ENCODE measurements at places on chromosomes 5 and 9. TPM values are rescaled to one million over a fixed set of nuclear protein-coding genes. Genes with fewer than 3 reads are reported as not detected.

DNA sequence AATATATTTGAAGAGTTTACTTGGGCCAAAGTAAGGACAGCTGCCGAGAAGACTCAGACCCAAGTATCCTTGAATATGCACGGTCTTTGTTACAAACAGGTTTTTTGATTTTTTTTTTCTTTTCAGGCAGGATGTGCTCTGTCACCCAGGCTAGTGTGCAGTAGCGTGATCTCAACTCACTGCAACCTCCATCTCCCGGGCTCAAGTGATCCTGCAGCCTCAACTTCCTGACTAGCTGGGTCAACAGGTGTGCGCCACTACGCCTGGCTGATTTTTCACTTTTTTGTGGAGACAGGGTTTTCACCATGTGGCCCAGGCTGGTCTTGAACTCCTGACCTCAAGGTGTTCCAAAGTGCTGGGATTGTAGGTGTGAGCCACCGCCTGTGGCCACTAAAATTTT, 27.4 kb downstream of the JMY start:
- no peak for DNase-seq

- DNase-seq = no peak
Observed at GRCh38 chr5:12522116-12522515, 617.9 kb upstream of the CTNND2 start.

The SPATA31D4 gene
- not detected for total RNA-seq

The FBP2 gene
- total RNA-seq = not detected

DNA sequence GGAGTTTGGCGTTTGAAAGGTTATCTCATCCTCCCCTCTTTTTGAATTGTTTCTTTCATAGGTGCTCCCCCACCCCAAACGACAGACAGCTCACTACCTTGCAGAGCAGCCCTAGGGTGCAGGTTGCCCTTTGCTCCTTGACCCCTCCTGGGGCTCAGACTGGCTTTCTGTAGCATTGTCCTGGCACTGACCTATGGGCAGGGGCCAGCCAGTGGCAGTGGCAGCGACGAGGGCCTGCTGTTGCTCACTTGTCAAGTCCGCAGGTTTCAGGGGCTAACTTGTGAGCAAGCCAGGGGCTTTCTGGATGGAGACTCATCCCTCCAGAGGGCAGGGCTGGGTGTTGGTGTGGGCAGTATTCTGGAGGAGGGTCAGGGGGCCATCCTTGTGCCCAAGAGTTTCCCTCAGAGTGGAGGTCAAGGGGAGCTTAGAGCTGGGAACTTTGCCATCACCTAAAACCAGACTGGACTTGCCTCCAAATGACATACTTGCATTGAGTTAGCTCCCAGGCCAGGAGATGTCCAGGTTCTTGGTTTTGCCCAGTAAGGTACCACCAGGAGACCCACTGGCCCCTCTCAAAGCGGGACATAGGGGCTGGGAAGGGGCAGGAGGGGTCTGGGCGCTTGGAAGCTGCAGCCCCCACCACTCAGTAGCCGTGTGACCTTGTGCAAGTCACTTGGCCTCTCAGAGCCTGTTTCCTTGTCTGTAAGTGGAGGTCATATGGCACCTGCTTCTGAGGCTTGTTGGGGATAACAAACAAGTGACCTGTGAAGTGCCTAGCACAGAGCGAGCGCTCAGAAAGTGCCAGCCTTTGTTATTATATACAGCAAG, 53.5 kb upstream of the CDKN2AIPNL start:
- DNase-seq = no peak

The LCN2 gene
- total RNA-seq = not detected

GRCh38 chr9:88544245-88544644, 9.3 kb downstream of the NXNL2 start:
- DNase-seq = no peak

The GRIN1 gene
- not detected for total RNA-seq

GRCh38 chr9:70340572-70340971, 73.9 kb downstream of the KLF9 start:
- peak; percentile 70 for DNase-seq

The N4BP3 gene
- total RNA-seq = 0.26 TPM

The SPATA31C1 gene
- not detected for total RNA-seq

DNA sequence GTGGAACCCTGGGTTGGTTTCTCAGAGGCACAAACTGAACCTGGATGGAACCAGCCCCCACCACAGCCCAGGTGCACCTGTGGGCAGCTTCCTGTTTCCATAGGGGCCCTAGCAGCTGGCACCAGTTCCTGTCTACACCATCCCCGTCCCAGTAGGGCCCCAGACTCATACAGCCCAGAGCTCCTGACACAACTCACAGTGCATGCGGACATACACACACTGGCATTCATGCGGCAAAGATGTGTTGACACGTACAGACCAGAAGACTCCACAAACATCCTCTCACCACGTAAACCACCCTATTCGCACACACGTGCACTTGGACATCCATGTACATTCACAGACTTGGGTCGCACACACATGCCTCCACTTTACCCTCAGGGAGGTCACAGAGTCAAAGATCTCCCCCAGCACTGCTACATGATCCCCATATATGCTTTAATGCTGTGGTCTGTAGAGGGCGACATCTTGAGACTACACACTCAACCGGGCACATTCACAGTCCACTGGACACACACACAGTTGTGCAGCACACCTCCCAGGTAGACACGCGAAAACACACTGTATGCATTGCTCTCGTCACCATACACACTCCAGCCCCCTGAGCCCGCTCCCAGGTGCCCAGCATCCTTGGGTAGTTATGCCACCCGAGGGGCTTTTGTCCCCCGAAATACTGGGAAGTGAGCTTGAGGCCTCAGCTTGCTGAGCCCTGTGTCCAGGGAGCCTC, 22.4 kb downstream of the CXXC5 start:
- peak; percentile 73 for DNase-seq

The FOXD4L6 gene
- not detected for total RNA-seq

The HAVCR1 gene
- not detected for total RNA-seq

DNA sequence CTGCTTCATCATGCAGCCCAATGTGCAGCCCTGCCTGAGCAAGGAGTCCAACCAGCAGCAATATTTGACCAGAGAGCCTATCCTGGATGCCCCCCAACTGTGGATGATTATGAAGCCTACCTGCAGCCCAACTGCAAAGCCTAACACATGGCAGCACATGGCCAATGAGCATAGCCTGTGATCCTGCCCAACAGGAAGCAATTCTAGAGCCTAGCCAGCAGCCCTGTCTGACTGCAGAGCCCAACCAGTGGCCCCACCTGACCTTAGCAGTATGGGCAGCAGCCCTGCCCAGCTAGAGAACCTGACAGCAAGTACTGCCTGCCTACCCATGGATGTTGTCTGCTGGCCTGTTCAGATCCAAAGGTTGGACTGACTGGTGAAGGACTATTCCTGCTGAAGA, 97.3 kb upstream of the SH3GL2 start:
- no peak for DNase-seq

- DNase-seq = peak; percentile 28
Observed at GRCh38 chr5:53782620-53783019, 222.2 kb downstream of the NDUFS4 start.

GRCh38 chr5:50724-51499, 41.1 kb upstream of the PLEKHG4B start:
- DNase-seq = no peak

- no peak for DNase-seq
Observed at GRCh38 chr5:127187706-127188105, 102.9 kb upstream of the MEGF10 start.

The CRB2 gene
- not detected for total RNA-seq

DNA sequence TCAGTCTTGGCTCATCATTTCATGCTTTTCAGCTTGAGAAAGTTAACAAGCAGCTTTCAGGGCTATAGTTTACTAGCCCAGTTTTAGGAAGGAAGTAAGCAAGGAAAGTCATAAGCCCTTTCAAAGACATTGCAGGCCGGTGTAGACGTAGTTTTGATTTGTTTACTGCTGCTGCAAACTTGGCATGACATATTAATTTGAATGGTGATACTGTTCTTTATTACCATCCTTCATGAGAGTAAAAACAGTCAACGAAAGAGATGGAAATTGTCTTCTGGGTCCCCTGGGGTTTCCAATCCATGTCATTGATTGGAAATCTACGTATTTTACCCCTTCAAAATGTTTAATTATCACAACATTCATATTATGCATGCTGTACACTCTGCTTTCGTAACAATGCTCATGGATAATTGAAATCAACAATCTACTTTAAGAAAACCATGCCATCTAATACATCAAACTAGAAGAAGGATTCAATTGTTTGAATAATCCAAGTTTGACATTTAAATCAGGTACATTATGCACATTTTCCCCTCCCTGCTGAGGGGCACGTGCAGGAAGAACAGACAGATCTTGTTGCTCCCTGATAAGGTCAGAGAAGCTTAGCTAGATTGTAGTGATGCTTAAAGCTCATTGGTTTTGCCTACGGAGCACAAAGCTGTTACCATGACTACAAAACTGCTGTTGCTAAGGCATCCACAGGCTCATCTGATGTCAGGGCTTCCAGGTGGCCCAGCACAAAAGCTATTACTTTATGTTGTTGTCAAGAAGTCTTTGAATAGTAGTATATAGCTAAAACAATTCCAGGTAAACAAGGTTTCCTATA, 139.9 kb upstream of the PRLR start:
- no peak for DNase-seq

DNA sequence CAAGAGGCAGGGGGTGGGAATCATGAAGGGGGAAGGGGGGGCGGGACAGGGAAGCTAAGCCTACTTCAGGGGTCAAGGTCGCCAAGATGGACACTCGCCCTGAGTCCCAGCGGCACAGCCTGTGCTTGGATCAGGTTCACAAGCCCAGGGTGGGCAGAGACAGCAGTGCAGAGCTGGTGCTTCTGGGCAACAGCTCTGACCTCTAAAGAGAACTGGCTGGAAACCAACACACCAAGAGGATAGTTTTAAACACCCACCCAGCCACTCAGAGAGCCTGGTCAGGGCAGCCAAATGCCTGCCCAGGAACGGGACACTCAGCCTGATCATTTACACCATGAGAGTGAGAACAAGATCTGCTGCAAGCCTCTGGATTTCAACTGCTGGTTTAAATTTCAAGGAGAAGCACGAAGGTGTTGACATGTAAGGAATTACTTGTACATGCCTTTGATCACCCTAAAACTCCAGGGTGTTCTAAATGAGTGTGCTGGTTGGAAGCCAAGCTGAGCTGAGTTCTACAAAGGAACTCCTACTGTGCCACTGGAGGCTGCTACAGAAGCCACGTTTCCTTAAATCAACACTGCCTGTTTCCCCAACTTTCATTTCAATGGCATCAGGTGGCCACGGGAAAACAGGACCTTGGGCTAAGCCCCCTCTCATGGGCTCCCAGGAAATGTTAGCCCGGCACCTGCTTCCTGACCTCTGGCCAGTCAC, 91.5 kb downstream of the TTLL11 start:
- no peak for DNase-seq

The QRFP gene
- total RNA-seq = not detected

- DNase-seq = peak; percentile 80
Observed at GRCh38 chr9:115524453-115525059, 406.6 kb upstream of the TNC start.

GRCh38 chr5:122350496-122350895, 38.5 kb downstream of the SNCAIP start:
- no peak for DNase-seq

The MELK gene
- 6.2 TPM for total RNA-seq

- no peak for DNase-seq
Observed at GRCh38 chr9:68509689-68510088, 31.0 kb downstream of the TMEM252 start.

The C5orf58 gene
- total RNA-seq = not detected

DNA sequence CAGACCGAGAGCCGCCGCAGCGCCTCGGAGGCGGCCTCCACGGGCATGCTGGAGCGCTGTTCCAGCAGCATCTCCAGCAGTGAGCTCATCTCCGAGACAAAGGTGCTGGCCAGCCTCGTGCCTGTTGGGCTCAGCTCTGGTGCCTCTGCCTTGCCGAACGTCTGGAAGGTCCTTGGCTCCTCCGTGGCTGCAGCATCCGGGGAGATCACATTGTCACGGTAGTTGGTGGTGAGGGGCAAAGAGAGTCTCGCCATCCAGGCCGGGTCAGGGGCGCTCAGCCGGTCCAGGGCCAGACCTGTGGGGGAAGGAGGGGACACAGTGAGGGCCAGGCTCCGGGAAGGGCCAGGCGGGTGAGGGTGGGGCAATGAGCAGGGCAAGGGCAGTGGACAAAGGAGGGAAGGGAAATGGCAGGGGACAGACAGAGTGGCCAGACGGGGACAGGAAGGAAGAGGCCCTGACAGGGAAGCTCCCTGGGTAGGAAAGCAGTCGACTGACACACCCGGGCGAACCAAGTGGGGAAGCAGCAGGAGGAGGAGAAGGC, 12.4 kb downstream of the PCDH12 start:
- no peak for DNase-seq

- no peak for DNase-seq
Observed at GRCh38 chr5:179276838-179277395, 68.3 kb downstream of the ADAMTS2 start.

DNA sequence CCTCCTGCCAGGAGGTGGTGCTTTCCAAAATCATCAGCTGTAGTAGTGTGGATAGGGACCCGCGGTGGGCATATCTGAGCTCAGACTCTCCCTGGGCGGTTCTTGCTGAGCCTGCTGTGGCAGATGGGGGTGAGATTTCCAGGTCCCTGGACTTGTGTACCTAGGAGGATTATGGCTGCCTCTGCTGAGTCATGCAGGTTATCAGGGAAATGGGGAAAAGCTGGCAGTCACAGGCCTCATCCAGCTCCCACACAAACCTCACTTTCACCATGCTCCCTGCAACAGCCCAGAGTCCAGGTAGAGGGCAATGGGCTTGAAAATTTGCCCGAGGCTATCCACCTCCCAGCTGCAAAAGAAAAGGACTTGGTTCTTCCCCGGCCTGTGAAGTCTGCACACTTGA, 23.4 kb upstream of the MAMDC2 start:
- DNase-seq = no peak

DNA sequence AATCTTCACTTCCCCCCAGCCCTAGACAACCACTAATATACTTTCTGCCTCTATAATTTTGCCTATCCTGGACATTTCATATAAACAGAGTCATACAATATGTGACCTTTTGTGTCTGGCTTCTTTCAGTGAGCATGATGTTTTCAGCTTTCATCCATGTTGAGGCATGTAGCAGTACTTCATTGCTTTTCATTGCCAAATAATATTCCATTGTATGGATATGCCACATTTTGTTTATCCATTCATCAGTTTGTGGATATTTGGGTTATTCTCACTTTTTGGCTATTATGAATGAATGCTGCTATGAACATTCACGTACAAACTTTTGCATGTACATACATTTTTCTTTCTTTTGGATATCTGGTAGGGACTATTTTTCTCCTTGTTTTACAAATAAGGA, 49.0 kb downstream of the WWC1 start:
- DNase-seq = no peak
